ENCODE measurements at places on chromosomes 3 and 15. TPM values are rescaled to one million over a fixed set of nuclear protein-coding genes. Genes with fewer than 3 reads are reported as not detected.

- H3K36me3 ChIP-seq = no peaks in the 10 kb centered on the region
- H3K4me1 ChIP-seq = no peaks in the 10 kb centered on the region
- H3K27ac ChIP-seq = no peak overlapping the region
- no peaks in the 10 kb centered on the region for H3K27me3 ChIP-seq
- no peak for DNase-seq
These were observed 509.2 kb upstream of the GRM7 start for GRCh38 chr3:6351752-6352151.

GRCh38 chr3:11236588-11237461, 35.4 kb upstream of the ATG7 start:
- H3K27me3 ChIP-seq = no peaks in the 10 kb centered on the region
- no peak overlapping the region for H3K4me3 ChIP-seq
- DNase-seq = peak; percentile 46
- no peak overlapping the region for H3K27ac ChIP-seq
- H3K36me3 ChIP-seq = no peaks in the 10 kb centered on the region
- no peaks in the 10 kb centered on the region for H3K4me1 ChIP-seq

DNA sequence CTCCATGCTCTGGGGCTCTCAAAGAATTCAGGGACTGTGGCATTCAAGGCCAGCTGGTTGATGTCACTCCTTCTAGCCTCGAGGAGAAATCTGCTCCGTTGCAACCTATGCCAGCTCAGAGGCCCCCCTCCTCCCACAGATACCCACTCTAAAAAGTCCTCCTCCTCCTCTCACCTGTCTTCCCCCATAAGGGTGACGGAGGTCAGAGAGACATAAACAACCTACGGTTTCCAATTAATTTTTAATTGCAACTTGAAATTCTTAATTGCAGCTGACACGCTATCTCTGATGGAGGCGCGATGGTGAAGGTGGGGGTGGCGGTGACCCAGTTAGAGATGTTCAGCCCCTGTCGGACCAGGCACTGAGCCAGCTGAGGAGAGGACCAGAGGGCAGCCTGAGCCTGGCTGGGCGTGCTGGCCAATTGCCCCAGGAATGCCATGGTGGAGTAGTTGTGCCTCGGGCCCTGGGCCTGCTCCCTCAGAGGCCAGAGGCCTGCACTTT, 43.2 kb upstream of the INSYN1 start:
- no peak for DNase-seq
- no peaks in the 10 kb centered on the region for H3K27me3 ChIP-seq
- no peaks in the 10 kb centered on the region for H3K36me3 ChIP-seq
- no peaks in the 10 kb centered on the region for H3K4me1 ChIP-seq

DNA sequence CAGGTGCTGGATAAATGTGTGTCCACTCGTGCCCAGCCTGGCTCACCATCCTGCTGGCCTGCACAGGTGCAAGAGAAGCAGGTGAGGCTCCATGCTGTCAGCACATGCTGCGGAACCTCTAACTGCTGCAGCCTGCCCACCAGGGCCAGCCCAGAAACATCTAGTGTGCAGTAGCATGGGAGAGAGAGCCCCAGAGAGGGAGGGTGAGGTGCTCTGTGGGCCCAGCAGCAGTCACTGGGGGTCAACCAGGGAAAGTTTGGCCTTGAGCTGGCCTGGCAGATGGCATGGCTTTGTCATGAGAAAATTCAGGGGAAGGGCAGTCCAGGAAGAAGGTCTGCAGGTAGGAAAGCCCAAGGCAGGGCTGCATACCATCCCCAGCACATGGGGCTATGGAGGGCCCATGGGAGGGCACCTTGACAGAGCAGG, 18.2 kb upstream of the PRR23E start:
- DNase-seq = peak; percentile 9
- H3K4me3 ChIP-seq = no peak overlapping the region
- no peaks in the 10 kb centered on the region for H3K36me3 ChIP-seq
- no peaks in the 10 kb centered on the region for H3K4me1 ChIP-seq
- H3K27me3 ChIP-seq = peaks cover 3% of the 10 kb centered on the region

- H3K4me3 ChIP-seq = no peak overlapping the region
- H3K27me3 ChIP-seq = no peaks in the 10 kb centered on the region
- H3K27ac ChIP-seq = no peak overlapping the region
- H3K4me1 ChIP-seq = no peaks in the 10 kb centered on the region
- DNase-seq = no peak
- no peaks in the 10 kb centered on the region for H3K36me3 ChIP-seq
These were observed 121.4 kb downstream of the OCA2 start for GRCh38 chr15:27977696-27978095.

- H3K27ac ChIP-seq = peak overlapping the region; percentile 8
- no peaks in the 10 kb centered on the region for H3K36me3 ChIP-seq
- no peaks in the 10 kb centered on the region for H3K4me1 ChIP-seq
- no peak for DNase-seq
These were observed 121.9 kb downstream of the CHST2 start for GRCh38 chr3:143241481-143241951.

DNA sequence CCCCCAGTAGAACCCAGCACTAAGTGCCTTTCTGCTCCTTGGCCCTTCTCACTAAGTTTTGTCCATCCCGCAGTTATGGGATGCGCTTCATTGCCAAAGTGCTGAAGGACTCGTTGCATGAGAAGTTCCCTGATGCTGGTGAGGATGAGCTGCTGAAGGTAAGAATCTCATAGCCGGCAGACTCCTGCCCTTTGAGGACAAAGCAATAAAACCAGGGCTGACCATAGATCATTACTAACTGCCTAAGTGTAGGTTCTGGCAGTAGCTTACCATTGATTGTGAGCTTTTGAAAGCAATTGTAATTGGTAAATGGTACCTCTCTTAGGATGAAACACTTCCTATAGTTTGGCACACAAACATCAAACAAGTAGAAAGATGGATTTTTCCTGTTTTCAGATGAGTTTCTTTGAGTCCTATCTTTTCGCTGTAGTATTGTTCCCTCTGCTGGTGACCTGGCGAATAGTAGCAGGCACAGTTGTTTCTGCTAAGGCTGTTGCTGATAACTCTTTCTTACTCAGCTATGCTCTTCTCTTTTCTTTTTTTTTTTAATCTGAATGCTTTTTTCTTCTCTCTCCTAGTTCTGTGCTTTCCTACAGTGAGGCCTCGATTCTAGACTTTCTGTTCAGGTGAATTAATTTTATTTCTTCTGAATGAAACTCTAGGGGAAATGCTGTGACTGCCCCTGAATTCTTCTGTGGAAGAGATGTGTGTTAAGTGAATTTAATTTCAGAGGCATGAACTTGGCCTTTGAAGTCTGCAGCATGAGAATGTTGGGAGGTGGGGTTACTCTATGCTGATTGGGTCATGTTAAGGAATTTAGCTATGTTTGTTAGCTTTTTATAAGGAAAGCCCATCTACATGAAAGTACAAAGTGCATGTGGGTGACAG, 47.4 kb upstream of the CRTC3 start:
- H3K36me3 ChIP-seq = no peaks in the 10 kb centered on the region
- peak overlapping the region; percentile 28 for H3K27ac ChIP-seq
- no peak overlapping the region for H3K4me3 ChIP-seq
- H3K4me1 ChIP-seq = no peaks in the 10 kb centered on the region
- no peak for DNase-seq

GRCh38 chr3:150177673-150178381, 207.1 kb upstream of the PFN2 start:
- no peaks in the 10 kb centered on the region for H3K36me3 ChIP-seq
- no peak for DNase-seq
- H3K4me3 ChIP-seq = no peak overlapping the region
- H3K27me3 ChIP-seq = no peaks in the 10 kb centered on the region
- no peaks in the 10 kb centered on the region for H3K4me1 ChIP-seq
- H3K27ac ChIP-seq = no peak overlapping the region

SLC6A11 gene
- 0.15 TPM for total RNA-seq

DNA sequence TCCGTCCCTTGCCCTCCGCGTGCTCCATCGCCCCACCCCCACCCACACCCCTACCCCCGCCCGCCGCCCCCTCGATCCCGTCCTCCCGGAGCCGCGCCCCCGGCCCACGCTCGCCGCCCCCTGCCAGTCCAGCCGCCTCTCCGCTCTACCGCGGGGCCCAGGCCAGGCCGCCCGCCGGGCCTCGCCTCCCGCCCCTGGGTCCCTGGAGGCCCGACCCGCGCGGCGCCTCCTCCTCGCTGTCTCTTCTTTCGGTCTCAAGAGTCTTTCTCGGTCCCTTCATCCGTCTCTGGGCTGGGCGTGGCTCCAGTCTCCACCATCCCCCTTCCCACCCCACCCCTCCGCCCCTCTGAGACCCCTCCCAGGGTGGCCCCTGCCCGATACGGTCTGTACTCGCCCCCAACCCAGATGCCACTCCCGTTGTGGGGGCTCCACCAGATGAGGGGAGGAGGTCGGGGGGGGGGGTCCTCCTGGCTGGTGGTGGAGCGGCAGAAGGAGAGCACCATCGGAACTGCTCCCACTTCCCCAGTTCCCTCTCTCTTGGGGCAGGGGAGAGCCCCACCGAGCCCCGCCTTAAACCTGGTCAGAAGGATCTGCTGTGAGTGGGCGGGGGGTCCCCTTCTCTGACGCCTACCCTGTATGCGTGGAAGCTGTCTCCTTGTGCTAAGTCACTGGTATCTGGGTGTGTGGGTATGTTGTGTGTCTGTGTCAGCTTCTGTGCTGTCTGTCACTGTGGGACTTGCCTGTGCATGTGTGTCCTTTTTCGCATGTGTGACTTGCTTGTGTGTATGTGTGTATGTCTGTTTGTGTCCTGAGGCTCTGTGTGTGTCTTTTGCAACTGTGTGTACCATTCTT, 1.0 kb downstream of the PRKCD start:
- H3K4me1 ChIP-seq = peaks cover 10% of the 10 kb centered on the region
- H3K27me3 ChIP-seq = no peaks in the 10 kb centered on the region
- peak overlapping the region; percentile 99 for H3K4me3 ChIP-seq
- peak overlapping the region; percentile 83 for H3K27ac ChIP-seq

- no peaks in the 10 kb centered on the region for H3K36me3 ChIP-seq
- no peak overlapping the region for H3K4me3 ChIP-seq
- DNase-seq = no peak
- H3K4me1 ChIP-seq = peaks cover 4% of the 10 kb centered on the region
These were observed 6.3 kb downstream of the INSYN1 start for GRCh38 chr15:73746883-73747282.

DNA sequence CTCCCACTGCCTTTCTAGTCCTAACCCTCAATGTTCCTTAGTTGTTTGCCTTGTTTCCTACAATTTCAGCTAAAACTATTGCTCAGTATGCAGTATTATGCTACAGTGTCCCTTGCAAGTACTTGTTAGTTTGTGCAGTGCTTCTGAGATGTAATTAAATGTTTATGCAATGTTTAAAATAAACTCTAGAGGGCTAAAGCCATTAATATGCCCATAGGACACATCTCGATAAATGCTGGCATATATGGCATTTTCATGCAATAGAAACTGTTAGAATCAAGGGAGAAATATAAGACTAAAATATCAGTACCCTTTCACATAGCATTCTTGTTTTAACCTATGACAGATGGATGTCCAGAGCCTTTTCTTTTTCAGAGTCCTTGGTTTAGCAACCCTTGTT, 59.8 kb upstream of the ACKR4 start:
- no peaks in the 10 kb centered on the region for H3K27me3 ChIP-seq
- no peak for DNase-seq
- H3K27ac ChIP-seq = no peak overlapping the region
- H3K4me1 ChIP-seq = no peaks in the 10 kb centered on the region

DNA sequence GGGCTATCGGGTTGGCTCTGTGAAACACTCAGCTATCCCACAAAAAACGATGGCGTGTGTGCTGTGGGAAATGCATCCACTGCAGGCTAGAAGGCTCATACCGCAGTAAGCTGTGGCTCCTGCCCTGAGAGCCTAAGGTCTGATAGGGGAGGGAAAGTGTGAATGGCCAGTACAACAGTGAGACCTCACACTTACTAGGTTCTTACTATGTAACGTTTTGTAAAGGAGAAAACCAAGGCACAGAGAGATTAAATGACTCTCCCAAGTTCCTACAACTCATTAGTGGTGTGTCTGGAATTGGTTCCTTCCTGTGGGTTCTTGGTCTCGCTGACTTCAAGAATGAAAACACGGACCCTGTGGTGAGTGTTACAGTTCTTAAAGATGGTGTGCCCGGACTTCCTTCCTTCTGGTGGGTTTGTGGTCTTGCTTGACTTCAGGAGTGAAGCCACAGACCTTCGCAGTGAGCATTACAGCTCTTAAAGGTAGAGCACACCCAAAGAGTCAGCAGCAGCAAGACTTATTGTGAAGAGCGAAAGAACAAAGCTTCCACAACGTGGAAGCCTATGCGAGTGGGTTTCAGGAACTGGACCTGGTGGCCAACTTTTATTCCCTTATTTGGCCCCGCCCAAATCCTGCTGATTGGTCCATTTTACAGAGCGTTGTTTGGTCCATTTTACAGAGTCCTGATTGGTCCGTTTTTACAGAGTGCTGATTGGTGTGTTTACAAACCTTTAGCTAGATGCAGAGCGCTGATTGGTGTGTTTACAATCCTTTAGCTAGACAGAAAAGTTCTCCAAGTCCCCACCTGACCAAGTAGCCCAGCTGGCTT, 161.7 kb downstream of the POLR2M start:
- no peaks in the 10 kb centered on the region for H3K36me3 ChIP-seq
- H3K27ac ChIP-seq = no peak overlapping the region
- no peak for DNase-seq
- no peak overlapping the region for H3K4me3 ChIP-seq
